ENCODE measurements at places on chromosomes 13 and 19. TPM values are rescaled to one million over a fixed set of nuclear protein-coding genes. Genes with fewer than 3 reads are reported as not detected.

MICU2 gene
- 56.6 TPM for polyA plus RNA-seq

CHST8 gene
- not detected for polyA plus RNA-seq

DNA sequence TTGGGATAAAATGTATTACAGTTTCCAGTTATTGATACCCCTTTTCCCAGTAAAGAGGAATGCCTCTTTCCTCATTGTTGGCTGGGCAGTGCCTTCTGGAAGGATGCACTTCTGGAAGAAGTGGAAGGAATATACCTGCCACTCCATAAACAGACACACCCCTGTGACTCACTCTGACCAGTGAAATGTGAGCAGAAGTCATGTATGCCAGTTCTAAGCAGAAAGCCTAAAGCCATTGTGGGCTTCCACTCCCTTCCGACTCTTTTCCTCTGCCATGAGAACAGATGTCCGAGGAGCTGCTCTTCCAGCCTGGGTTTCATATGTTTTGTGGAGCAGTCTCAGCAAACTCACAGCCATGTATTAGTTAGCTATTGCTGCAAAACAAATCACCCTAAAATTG lies 166.1 kb upstream of the SERP2 start:
- H3K27me3 ChIP-seq = no peaks in the 10 kb centered on the region
- H3K4me3 ChIP-seq = no peak overlapping the region
- no peak overlapping the region for H3K27ac ChIP-seq
- no peaks in the 10 kb centered on the region for H3K36me3 ChIP-seq
- H3K4me1 ChIP-seq = no peaks in the 10 kb centered on the region

GRCh38 chr13:24306632-24307031 lies 2.7 kb upstream of the C1QTNF9 start:
- H3K27ac ChIP-seq = no peak overlapping the region
- no peaks in the 10 kb centered on the region for H3K27me3 ChIP-seq
- no peak for DNase-seq
- peaks cover 28% of the 10 kb centered on the region for H3K36me3 ChIP-seq
- H3K4me1 ChIP-seq = no peaks in the 10 kb centered on the region

GRCh38 chr19:46452186-46452585 lies 19.2 kb downstream of the PNMA8A start:
- no peaks in the 10 kb centered on the region for H3K4me1 ChIP-seq
- no peak overlapping the region for H3K4me3 ChIP-seq
- DNase-seq = no peak
- no peaks in the 10 kb centered on the region for H3K36me3 ChIP-seq

GRCh38 chr13:94816256-94816655 lies 103.9 kb upstream of the SOX21 start:
- H3K36me3 ChIP-seq = no peaks in the 10 kb centered on the region
- H3K4me1 ChIP-seq = no peaks in the 10 kb centered on the region
- no peak overlapping the region for H3K4me3 ChIP-seq
- H3K27me3 ChIP-seq = no peaks in the 10 kb centered on the region
- H3K27ac ChIP-seq = no peak overlapping the region

DNA sequence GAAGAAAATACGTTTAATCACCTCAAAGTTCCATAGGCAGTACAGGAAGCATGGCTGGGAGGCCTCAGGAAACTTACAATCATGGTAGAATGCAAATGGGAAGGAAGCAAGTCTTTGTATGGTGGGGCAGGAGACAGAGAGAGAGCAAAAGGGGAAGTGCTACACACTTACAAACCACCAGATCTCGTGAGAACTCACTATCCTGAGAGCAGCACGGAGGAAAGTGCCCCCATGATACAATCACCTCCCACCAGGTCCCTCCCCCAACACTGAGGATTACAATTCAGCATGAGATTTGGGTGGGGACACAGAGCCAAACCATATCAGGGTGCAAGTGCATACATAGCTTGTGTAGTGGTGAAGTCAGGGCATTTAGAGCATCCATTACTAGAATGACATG lies 92.3 kb upstream of the ANKRD10 start:
- H3K36me3 ChIP-seq = no peaks in the 10 kb centered on the region
- no peaks in the 10 kb centered on the region for H3K27me3 ChIP-seq
- H3K4me3 ChIP-seq = no peak overlapping the region
- H3K4me1 ChIP-seq = no peaks in the 10 kb centered on the region
- DNase-seq = no peak

DNA sequence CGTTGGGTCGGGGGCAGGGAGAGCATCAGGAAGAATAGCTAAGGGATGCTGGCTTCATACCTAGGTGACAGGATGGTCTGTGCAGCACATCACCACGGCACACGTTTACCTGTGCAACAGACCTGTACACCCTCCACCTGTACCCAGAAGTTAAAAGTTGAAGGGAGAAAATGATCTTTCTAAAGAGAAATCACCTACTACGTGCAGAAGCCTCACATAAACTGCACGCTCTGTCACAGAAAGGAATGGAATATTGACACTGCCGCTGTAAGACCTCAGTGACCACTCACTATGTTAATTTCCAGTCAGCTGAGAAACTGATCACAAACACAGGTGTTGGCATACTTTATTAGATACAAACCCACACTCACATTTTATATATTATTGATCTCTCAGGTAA lies 26.8 kb downstream of the LAMP1 start:
- H3K4me3 ChIP-seq = no peak overlapping the region
- H3K27me3 ChIP-seq = no peaks in the 10 kb centered on the region
- H3K36me3 ChIP-seq = peaks cover 44% of the 10 kb centered on the region
- H3K27ac ChIP-seq = no peak overlapping the region

- H3K4me1 ChIP-seq = no peaks in the 10 kb centered on the region
- no peaks in the 10 kb centered on the region for H3K36me3 ChIP-seq
- DNase-seq = peak; percentile 17
- H3K27ac ChIP-seq = no peak overlapping the region
- no peak overlapping the region for H3K4me3 ChIP-seq
These were observed 14.1 kb downstream of the SHANK1 start for GRCh38 chr19:50705422-50706019.

DNA sequence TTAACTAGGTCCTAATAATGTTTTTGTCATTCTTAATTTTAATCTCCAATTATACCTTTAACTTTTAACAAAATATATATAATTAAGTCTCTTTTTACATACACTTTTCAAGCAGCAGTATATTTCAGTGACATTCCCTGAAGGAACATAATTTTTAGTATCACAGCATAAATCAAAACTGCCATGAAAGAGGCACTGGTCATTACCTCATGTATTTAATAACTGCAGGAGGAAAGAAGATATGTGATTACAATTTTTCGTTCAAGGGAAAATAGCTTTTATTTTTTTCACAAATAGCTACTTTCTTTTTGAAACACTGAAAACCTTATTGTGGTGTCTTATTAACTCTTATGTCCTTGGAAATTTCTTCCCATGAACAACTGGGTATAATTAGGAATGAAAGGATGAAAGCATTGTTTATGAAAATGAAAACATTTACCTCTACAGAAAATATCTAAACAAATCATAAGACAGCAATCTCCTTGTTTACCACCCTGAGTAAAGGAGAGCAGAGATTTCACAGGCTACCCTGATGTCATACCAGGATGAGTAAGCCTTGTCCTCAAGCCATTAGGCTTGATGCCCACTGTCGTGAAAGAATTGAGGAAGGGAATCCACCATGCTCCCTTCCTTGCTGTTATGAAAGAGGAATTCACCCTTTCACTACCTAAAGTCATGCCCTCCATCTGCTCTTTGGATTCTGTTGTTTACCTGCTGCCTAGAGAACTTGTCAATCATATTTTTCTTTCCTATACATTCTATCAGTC lies 877.2 kb upstream of the PCDH20 start:
- no peaks in the 10 kb centered on the region for H3K36me3 ChIP-seq
- H3K4me3 ChIP-seq = no peak overlapping the region
- H3K27ac ChIP-seq = no peak overlapping the region
- H3K27me3 ChIP-seq = no peaks in the 10 kb centered on the region
- H3K4me1 ChIP-seq = no peaks in the 10 kb centered on the region
- DNase-seq = no peak

- H3K27ac ChIP-seq = no peak overlapping the region
- DNase-seq = no peak
- no peak overlapping the region for H3K4me3 ChIP-seq
- no peaks in the 10 kb centered on the region for H3K4me1 ChIP-seq
- H3K36me3 ChIP-seq = no peaks in the 10 kb centered on the region
These were observed 407.0 kb downstream of the ZNF536 start for GRCh38 chr19:30778961-30779715.

DNA sequence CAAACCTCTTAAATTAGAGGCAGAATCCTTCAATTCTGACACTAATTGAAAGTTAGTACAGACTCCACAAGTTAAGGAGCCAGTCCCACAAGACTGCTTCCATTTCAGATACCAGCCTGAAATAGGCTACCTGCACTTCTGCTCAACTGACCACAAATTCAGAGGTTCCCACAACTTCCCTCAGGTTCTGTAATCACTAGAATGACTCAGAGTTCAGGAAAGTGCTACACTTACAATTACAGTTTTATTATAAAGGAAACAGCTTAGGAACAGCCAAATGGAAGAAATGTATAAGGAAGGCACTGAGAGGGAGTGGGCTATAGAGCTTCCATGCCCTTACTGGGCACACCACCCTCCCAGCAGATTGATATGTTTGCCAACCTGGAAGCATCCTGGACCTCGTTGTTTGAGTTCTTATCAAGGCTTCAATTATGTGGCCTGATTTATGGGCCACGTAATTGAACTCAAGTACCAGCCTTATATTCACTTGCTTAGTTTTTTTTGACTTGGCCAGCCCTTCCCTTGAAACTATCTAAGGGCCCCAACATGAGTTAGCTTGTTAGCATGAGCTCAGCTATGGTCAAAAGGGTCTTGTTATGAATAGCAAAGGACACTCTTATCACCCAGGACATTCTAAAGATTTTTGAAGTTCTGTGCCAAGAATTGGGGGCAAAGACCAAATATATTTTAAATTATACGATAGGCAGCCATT lies 25.9 kb downstream of the NBEA start:
- no peaks in the 10 kb centered on the region for H3K36me3 ChIP-seq
- DNase-seq = no peak
- no peaks in the 10 kb centered on the region for H3K27me3 ChIP-seq
- no peaks in the 10 kb centered on the region for H3K4me1 ChIP-seq
- H3K27ac ChIP-seq = no peak overlapping the region

GRCh38 chr19:3801412-3802096 lies 15.4 kb upstream of the MATK start:
- H3K4me1 ChIP-seq = peaks cover 26% of the 10 kb centered on the region
- no peak overlapping the region for H3K27ac ChIP-seq
- H3K36me3 ChIP-seq = no peaks in the 10 kb centered on the region
- no peak overlapping the region for H3K4me3 ChIP-seq
- peak; percentile 66 for DNase-seq

DNA sequence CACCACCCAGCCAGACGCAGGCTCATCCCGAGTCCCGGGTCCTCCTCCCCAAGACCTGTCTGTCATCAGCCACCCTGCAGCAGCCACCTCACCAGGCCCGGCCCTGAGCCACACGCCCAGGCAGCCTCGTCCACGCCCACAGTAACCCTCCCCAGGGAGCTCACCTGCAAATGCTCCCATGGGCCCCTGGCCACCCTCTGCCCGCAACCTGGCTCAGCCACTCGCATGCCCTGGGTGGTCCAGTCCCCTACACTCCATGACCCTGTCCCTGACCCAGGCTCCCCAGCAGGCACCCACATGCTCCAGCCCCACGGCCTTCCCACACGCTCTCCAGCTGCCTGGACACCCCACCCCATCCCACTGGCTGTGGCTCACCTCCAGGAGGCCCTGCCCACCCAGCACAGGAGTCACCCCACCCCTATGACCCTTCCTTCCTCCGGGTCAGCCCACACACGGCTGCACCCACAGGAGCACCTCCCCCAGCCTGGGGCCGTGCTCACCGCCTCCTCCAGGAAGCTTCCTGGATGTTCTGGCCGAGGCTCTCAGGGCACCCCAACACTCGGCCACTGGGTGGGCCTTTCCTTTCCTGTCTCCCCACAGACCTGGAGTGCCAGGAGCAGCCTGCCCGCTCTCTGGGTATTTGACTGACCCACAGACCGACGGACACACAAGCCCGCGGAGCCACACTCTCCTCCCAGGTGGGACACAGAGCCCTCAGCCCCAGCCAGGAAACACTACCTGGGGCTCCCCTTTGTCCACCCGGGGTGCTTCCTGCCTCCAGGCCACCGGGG lies 3.6 kb downstream of the TMEM259 start:
- H3K27ac ChIP-seq = peak overlapping the region; percentile 33
- no peak for DNase-seq
- peaks cover 16% of the 10 kb centered on the region for H3K36me3 ChIP-seq
- no peaks in the 10 kb centered on the region for H3K27me3 ChIP-seq
- H3K4me1 ChIP-seq = peaks cover 60% of the 10 kb centered on the region
- no peak overlapping the region for H3K4me3 ChIP-seq

Data from CD4-positive, alpha-beta memory T cell (primary cell).